ENCODE measurements at places on chromosomes 4 and X.

- peak; percentile 29 for DNase-seq
Observed at GRCh38 chr4:26858947-26859401, 1.7 kb upstream of the STIM2 start.

DNA sequence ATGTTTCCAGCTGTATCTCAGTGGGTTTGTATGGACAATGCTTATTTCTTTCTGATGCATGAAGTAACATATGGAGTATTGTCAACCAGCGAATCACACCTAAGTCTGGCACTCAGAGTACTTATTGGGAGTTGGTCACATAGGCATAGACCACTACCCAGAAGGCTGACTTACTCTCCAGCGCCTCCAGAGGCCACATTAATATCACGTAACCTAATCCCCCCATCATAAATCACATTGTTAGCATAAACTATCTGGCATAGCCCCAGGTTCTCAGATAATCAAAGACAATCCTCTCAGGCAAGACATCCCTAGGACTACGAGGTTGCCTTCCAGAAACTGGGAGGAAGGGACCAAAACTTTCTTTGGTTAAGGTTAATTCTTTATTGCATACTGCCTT is 560.5 kb upstream of the PABPC4L start:
- no peak for DNase-seq

DNA sequence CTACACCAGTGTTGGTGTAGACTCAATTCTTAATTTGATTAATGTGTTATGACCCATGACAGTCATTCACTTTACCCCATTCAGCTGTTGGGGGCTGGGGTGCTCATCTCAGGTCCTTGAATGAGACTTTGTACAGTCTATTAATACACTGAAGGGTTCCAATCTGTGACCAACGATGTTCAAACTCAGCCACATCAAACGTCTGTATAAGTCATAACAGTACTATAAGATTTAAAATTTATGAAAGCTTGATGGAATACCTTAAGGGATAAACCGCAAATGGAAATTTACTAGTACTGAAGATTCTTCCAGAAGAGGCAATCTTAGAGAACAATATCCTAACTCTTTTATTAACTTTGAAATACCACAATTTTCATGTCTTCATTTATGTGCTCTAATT is 33.7 kb downstream of the REST start:
- DNase-seq: no peak

DNA sequence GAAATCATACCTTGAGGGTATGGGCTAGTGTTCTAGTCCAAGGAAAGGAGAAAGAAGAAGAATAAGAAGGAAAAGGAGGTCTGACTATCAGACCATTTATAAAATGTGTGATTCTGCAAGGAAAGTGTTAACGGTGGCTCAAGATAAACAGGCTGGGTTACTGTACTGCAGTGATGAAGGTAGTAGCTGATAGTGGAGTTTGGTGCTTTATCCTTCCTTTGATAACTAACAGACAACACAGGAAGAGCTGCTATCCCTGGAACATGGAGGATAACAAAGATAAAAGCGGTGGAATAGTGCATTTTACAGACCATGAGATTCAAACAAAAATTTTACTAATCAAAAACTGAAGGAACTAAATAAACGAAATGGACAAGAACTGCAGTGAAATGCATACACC is 2.6 kb downstream of the UNC5C start:
- no peak for DNase-seq
